ENCODE measurements at places on chromosomes 5 and 9.

DNA sequence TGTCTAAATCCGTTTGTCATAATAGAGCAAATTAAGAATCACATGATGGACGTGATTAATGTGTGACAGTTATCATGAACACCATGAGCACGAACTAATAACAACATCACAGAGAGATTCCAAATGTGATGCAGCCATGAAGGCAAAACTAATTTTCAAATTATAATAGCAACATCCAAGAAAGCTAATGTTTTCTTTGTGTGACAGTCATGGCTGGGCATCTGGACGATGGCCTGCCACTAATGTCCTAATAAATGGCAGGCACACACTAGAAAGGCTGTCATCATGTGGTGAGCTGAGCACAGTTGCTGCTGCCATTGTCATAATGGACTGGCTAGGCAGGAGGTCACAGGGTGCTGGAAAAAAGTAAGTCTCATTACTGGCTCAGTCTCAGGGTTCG is 280.0 kb upstream of the EFNA5 start:
- no peak for DNase-seq

DNA sequence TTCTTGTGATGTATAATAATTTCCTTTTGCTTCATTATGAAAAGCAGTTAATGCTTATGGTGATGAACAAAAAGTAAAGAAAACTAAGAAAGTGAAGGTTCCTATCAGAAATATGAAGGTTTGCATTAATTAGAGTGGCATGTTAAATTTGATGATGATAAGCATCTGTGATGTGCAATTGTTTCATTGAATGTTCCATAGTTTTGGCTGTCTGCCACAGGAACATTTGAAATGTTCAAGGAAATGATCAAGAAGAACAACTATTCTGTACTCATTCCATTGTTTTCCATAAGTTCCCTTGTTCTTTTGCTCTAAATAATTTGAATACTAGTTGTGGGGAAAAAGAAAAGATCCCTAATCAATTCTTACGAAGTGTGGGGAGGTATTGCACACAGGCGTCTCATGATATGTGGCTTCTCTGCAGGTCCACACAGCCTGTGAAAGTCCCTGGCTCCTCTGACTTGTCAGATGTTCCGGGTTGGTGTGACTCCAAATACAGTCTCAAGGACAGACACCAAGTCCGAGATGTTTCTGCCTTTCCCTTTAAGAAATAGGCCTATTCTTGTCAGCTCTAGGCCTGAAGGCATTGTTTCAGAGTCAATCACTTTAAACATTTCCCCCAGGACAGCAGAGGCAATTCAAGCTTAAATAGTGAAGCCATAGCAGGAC is 152.6 kb upstream of the MAST4 start:
- DNase-seq: no peak

DNA sequence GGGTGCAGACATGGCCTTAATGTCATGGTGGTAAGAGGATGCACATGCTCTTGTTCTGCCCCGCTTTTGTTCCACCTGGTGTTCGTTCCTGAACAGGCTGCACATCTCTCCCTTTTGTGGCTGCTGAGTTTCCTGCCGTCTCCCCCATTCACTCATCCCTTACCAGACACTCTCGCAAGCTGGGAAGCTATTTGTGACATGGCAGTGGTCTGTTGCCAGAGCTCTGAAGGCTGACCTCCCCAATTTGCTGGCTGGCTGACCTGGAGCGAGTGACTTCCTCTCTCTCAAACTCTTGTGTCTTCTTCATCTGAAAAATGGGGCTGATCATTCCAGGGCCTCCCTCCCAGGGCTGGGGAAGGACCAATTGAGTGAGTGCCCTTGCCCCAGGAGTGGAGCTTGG is 35.9 kb downstream of the HRH2 start:
- DNase-seq: no peak

GRCh38 chr5:123208668-123209501 is 119.8 kb downstream of the PRDM6 start:
- no peak for DNase-seq

DNA sequence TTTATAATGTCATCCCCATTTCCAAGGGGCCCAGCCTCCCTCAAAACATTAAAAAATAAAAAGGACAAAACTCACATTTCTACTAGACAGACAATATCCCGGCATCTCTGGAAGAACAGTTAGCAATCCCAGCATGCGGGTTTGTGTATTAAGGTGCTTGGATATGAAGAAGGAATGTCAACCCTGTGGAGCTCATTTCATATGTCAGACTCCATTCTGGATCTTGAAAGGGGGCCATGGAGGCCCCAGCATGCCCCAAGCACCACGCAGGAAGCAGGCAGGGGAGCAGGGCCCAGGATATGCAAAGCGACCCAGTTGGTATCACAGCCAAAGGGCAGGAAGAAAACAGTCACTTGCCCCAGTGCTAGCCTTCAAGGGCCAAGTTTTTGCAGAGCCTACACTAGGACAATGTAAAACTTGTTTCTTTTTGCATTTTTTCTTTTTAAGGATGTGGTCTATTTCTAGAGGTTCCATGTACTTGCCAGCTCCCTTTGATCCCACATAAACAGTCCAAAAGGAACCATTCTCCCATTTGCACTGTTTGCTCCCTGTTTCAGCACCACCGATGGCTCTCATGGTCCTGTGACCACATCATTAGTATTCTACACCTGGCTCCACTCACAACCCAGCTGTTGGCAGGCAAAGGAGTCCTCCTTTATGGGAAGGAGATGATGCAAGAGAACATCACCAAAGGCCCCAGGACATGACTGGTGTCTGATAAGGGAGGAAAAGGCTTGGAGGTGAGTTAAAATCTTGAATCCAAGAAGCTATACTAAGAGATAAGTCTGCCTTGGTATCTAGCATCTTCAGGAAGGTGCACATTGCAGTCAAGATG is 58.3 kb downstream of the FGF1 start:
- no peak for DNase-seq
